Stimulated activated CD8-positive, alpha-beta memory T cell treated with anti-CD3 and anti-CD28 coated beads, Interleukin-2, amount 100 ng/mL, for 1 hour (primary cell): ENCODE measurements at places on chromosomes 3 and 15.

GRCh38 chr15:45126535-45127158, 3.0 kb downstream of the DUOXA1 start:
- DNase-seq, result no peak

- no peak for DNase-seq
These were observed 191.2 kb downstream of the PLCL2 start for GRCh38 chr3:17075907-17076306.

DNA sequence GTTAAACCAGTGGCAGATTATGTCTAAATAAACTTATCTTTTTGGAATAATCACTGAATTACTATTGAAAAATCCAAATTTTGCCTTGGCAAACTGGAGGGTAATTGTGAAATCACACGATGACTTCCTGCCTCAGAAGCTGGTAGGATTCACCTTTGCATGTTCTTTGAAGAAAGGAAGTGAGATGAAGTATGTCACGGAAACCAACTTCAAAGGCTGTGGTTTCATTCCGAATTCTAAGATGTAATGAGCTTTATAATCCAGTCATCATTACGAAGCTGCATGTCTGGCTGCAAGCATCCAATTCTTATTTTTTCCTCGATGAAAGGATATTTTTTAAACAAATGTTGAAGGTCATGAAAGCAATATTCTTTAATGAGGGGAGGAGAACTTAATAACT, 15.0 kb upstream of the ZBED2 start:
- DNase-seq, result no peak

DNA sequence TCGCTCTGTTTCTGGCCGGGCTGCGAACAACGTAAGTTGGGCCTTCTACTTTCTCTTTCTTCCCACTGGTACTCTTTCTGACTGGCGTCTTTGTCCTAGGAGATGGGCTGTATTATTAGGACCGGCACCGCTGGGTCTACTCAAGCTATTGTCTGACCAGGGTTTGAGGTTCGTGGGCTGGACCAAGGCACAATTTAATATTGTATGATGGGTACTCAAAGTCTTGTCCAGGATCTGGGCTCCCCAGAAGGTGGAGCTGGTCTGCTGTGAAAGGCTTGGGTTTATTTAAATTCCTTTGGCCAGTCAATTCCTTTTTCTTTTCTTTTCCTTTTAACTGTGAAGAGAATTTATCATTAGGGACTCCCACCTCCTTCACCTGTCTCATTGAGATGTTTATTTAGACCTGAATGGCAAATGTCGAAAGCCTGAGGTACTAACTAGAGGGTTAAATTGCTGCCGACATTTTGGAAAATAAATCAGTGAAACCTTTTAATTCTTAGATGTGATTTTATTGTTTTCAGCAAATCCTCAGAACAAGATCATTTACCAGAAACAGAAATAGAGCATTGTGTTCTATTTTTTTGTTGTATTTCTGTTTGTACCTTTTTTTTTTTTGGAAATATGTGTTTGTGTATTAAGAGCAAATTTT, 410 bp downstream of the LRRC49 start:
- DNase-seq, result no peak

DNA sequence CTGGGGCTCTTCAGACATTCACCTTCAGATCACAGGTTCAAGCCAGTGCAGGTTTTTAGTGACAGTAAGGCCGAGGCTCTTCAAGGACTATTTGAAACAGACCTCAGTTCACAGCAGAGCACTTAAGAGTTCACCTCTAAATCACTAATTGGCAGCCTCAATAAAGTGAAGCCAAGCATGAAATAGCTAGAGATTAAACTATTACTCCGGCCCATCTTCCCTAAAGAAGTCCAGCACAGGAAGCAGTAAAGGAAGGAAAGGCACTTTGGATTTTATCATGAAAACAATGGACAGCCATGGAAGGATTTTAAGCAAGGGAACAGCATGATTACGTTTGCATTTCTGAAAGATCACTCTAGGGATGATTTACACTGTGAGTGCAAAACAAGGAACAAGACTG, 27.6 kb upstream of the ARL6 start:
- no peak for DNase-seq
